ENCODE measurements at places on chromosomes 4 and X.

GRCh38 chrX:119087121-119087520 is 14.3 kb downstream of the CT47C1 start:
- no peak for DNase-seq

DNA sequence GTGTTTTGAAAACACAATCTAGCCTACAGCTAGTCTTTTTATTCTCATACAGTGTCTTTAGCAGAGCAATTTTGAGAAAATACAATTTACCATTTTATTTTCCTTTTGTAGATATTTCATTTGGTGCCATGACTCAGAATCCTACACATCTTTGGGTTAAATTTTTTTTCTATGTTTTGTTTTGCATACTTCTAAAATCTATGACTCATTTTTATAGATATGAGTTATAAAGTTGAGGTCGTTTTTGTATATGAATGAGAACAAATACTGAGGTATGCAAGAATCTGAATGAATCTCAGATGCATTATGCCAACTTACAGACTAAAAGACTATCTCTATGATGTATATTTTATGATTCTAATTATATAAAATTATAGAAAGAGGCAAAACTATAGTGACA is 206.5 kb upstream of the ANXA10 start:
- DNase-seq = no peak

GRCh38 chrX:56600141-56600540 is 36.7 kb downstream of the UBQLN2 start:
- no peak for DNase-seq

- no peak for DNase-seq
Observed at GRCh38 chrX:150262456-150262855, 100.7 kb upstream of the MAMLD1 start.

GRCh38 chr4:21811565-21811964 is 137.0 kb downstream of the KCNIP4 start:
- DNase-seq = no peak

DNA sequence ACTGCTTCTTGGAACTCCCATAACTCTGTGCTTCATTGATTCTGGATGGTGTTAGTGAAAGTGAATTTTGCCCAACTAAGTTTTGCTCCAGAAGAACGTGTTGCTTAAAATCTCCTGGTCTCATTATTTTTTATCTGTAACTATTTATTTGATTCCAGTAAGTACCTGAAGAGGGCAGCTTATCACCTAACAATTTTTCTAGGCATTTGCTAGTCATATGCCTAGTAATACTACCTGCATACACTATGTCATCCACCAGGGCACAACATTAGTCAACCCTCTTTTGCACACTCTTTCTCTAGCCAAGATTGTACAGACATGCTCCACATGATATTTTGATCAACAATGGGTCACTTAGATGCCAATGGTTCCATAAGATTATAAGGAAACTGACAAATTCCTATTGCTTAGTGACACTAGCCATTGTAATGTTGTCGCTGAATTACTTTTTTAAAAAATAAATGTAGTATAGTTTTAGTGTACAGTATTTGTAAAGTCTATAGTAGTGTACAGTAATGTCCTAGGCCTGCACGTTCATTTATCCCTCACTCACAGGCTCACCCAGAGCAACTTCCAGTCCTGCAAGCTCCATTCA is 499.9 kb upstream of the AADAT start:
- no peak for DNase-seq

DNA sequence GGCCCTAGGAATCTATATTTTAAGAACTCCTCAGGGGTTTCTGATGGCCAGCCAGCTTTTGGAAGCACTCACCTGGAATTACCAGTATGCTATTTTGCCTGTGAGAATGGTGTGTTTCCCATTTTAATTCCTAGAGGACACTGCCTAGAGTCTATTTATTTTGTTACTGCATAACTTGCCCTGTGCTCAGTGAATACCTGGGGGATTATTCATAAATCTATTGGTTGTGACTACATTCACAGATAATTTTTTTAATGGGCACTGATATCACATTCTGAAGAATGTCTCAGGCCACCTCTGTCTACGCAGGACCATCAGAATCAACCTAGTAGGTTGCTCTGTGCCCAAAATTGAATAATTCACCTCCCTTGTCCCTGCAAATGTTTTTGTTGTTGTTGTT is 6.7 kb downstream of the ARL13A start:
- no peak for DNase-seq

GRCh38 chr4:170014359-170015011 is 11.7 kb downstream of the MFAP3L start:
- DNase-seq = no peak

Data from activated CD4-positive, alpha-beta T cell treated with anti-CD3 and anti-CD28 coated beads, Interleukin-2, amount 50 U/mL, for 1 hour (primary cell).